Activated CD8-positive, alpha-beta memory T cell treated with anti-CD3 and anti-CD28 coated beads, Interleukin-2, amount 10 ng/mL, durations not matched to agents 7 days and 5 days (primary cell): ENCODE measurements at places on chromosomes 1 and 21. TPM values are rescaled to one million over a fixed set of nuclear protein-coding genes. Genes with fewer than 3 reads are reported as not detected.

The PTGFR gene
- not detected for total RNA-seq

GRCh38 chr1:20446796-20447195 lies 39.2 kb downstream of the CAMK2N1 start:
- DNase-seq: no peak

The LAMC2 gene
- total RNA-seq: not detected

DNA sequence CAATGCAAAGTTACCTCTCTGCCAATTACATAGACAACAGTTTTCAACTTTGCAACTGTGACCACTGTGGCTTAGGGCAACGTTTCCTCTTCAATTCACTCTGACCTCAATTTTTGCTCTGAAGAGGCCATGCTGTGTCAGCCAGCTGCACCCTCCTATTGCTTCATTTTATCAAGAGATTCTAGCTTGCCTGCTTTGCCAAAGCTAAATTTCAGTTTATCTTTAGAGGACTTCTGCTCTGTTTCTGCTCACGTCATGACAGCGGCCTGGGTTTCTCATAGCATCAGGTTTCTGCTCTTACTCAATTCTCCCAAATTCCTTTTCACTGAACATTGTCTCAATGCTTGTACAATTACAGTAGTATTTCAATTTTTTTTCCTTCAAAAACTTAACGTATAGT lies 154.6 kb downstream of the PLA2G4A start:
- no peak for DNase-seq

DNA sequence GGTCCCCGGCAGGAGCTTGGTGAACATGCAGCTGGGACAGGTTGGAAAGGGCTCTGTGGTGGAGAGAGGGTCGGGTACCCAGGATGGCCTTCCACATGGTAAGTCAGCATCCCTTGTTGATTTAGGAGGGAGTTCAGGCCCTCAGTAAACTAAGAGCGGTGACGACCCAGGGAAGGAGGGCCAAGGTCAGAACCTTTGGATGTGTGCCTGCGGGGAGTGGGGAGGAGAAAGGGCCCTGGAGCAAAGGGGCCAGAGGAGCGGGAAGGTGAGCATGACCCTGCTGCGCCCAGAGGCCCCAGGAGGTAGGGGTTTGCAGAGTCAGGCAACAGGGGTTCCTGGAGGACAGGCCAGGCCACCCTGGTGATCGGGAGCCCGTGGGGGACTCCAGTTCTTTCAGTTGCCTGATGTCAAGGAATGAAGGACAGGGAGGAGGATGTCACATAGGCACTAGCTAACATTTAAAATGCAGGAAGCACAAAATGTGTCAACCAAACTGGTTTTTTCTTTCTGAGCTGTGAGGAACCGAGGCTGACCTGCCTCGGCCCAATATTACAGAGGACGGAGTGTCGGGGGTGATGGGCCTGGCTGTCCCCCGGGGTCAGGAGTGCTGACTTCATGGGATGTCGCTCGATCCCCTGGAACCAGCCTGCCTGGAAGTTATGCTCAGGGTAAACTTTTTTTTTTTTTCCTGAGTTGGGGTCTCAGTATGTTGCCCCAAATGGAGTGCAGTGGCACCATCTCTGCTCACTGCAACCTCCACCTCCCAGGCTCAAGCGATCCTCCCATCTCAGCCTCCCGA lies 117.4 kb upstream of the SLC45A1 start:
- DNase-seq: no peak

- DNase-seq: no peak
Measured at GRCh38 chr21:31479714-31480113, 135.7 kb upstream of the TIAM1 start.

The SPRR5 gene
- total RNA-seq: not detected

The FCGR2B gene
- total RNA-seq: 0.20 TPM

DNA sequence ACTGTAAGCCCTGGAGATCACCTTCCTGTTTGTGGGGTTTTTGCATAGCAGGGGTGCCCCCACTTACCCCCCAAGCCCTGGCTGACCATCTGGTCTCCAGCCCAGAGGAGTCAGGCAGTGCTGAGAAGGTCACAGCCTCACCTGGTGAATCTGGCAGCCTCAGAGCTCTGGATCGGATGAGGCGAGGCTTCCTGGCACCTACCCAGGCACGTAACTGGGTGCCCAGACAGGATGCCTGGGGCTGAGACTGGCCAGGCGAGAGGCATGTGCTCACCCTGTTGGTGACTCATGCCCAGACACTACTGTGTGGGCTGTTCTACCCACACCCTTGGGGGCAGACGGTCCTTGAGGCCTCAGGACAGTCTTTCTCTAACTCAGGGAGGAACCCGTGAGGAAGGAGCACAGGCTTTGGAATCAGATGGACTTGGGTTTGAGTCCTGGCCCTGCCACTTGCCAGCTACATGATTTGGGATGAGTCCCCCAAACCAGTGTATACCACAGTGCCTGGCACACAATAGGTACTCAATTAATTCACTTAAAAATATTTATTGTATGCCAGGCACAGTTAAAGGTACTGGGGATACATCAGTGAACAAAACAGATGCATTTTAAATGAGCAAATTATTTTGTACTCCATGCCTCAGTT lies 15.1 kb upstream of the PADI3 start:
- no peak for DNase-seq

- no peak for DNase-seq
Measured at GRCh38 chr1:11990303-11991032, 10.2 kb downstream of the MFN2 start.

DNA sequence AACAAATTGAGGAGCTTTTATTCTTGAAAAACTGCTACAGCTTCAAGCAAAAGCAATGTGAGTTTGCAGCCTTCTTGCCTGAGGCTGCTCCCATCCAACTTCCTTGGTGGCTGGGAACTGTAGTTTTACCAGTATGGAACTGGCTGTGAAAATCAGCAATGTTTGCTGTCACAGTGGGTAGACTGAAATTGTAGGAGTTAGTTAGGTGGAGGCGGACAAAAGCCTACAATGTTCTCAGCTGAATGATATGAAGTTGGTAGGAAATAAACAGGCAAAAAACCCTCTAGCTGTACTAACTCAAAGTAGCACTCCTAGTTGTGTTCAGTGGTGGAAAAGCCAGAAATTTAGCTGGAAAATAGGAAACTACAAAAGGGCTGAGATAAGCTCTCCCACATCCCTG lies 18.5 kb downstream of the HAX1 start:
- no peak for DNase-seq

The PPFIA4 gene
- 4.6 TPM for total RNA-seq

DNA sequence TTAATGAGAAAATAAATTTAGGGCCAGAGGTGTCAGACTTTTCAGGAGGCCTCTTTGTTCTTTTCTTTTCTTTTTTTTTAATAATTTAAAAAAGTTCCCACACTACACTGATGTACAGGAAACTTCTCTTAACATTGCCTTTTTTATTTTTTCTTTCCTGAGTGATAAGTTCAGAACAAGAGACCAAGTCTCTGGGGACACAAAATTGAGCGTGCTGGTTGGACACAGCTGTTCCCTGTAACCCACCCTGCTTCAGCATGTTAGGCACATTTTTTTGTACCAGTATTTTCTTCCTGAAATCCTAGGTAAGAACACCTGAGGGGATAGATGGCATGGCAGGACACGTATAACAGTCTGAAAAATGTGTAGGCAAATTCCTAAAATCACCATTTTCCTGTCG lies 50.1 kb downstream of the PBX1 start:
- no peak for DNase-seq

The GJC2 gene
- 1.1 TPM for total RNA-seq

- DNase-seq: no peak
Measured at GRCh38 chr1:44464361-44464760, 59.3 kb downstream of the RNF220 start.

The FNDC5 gene
- not detected for total RNA-seq

GRCh38 chr1:234851450-234852438 lies 241.8 kb upstream of the IRF2BP2 start:
- peak; percentile 54 for DNase-seq

GRCh38 chr1:86852289-86852688 lies 61.6 kb downstream of the SELENOF start:
- no peak for DNase-seq

The TSPAN1 gene
- total RNA-seq: not detected

The CSF1 gene
- 77.6 TPM for total RNA-seq

The PLA2G2D gene
- total RNA-seq: not detected

- DNase-seq: no peak
Measured at GRCh38 chr1:212678456-212679410, 20.9 kb downstream of the BATF3 start.

The ITSN1 gene
- total RNA-seq: 3.9 TPM
